Stimulated activated CD4-positive, alpha-beta T cell treated with anti-CD3 and anti-CD28 coated beads, TNF-alpha, amount 100 ng/mL, for 1 hour (primary cell): ENCODE measurements at places on chromosomes 6 and 20.

DNA sequence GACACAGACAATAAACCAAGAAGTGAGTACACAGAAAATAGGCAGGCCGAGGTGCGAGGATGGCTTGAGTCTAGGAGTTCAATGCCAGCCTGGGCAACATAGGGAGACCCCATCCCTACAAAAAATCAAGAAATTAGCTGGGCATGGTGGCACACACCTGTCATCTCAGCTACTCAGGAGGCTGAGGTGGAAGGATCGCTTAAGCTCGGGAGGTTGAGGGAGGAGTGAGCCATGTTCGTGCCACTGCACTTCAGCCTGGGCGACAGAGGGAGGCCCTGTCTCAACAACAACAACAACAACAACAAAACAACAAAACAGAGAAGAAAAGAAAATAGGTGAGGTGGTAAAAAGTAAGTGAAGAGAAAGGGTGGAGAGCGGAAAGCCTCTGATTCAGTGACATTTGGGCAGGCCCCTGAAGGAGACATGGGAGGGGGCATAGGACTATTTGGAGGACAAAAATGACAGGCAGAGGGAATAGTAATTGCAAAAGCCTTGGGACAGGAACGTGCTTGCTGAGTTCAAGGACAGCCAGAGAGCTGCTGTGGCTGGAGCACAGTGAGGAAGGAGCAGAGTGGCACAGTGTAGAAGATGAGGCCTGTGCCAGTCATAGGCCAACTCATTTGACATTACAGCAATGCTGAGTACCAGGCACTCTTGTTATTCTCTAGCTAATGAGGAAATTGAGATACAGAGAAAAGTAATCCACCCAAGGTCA, 160.6 kb downstream of the VEGFA start:
- DNase-seq = no peak

GRCh38 chr6:66902457-66902856, 1195.4 kb upstream of the EYS start:
- no peak for DNase-seq

DNA sequence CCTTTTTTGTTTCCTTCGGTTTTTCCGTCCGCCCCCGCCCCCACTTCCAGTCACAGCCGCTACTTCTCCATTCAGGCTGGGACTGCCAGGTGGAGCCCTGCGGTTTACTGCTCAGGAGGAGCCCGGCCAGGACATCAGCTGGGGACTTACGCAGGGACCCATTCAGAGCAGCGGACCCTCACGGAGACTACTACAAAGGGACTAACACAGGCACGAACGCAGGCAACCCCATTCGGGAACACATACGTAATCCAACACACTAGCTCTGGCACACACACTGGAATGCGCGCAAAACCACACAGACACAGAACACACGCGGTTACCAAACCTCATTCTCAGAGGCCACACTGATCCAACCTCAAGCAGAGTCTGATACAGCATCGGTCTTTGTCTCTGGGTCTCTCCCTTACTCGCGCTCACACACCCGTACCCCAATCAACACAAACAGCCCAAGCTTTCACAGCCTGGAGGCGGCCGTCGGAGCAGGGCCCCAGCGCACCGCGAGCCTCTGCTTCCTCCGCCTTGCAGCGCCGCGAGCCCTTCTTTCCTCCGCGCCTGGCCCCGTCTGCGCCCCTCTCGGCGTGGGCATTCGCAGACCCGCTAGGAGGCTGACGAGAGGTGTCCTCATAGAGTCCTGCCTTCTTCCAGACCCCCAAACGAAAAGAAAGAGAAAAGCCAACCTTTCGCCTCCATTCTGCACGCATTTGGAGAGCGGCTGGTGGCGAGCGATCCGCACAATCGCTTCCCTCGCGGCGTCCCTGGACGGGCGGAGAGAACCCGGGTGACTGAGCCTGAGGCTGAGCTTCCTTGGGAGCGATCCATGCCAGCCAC, 1.1 kb upstream of the SLC32A1 start:
- DNase-seq = no peak

DNA sequence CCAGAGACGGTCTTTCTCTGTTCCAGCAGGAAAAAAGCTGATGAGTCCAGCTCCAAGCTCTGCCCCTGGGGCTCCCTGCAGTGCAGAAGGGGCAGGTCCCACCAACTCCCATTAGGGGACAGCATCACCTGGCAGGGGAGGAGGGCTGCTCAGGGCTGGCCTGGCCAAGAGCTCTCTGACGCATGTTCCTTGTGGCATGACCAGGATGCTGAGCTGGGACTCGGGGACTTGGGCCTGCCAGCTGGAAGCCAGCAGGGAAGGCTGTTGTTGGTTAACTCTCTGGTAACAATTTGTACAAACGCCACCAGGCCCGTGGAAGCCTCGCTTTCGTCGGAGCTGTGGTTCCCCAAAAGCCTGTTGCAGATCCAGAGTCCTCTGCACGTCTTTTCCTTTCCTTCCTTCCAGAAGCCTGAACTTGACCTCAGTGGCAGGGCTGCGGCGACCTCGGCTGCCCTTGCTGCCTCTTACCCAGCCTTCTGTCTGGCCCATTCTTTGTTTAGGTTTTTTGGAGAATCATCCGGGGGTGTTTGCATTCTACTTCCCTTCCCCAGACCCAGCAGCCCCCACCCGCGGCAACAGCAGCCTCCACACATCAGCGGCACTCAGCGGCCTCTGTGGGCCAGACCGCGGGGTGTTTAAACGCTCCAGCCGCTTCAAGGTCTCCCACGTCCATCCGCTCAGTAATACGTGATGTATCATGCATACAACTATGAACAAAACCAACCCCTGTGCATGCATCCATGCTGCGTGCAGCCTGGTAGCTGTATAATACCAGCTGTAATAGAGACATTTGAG, 63.3 kb downstream of the GNAS-AS1 start:
- no peak for DNase-seq

GRCh38 chr20:62816884-62817873, at the start of gene COL9A3:
Gene COL9A3, plus strand, starts transcription at chr20:62817050. Its CDS starts 15 bp downstream, at chr20:62817065.
- no peak for DNase-seq
